ENCODE measurements at places on chromosomes 16 and 17.

DNA sequence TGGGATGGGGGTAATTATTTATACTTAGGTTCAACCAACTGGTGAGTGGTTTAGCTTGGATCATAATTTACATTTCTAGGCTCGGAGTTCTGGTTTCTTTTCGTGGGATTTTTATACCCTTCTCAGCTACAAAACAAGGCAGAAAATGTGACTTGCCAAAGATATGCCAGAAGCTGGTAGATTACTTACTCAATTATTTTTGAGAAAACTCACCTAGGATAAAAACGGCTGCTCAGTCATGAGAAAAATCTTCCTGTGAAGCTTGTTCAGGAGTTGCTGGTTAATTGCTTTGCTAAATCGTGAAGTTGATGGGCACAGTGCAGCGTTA lies 1.1 kb downstream of the NDEL1 start:
- DNase-seq, result no peak

GRCh38 chr17:40888196-40888720 lies 3.2 kb upstream of the KRT20 start:
- no peak for DNase-seq

GRCh38 chr16:74710401-74710800 lies 9.7 kb upstream of the MLKL start:
- no peak for DNase-seq

GRCh38 chr17:38958756-38959155 lies 8.4 kb downstream of the FBXO47 start:
- DNase-seq, result no peak

GRCh38 chr17:9522074-9522473 lies 53.5 kb downstream of the STX8 start:
- no peak for DNase-seq

- DNase-seq, result no peak
These were observed 4.4 kb downstream of the SMARCD2 start for GRCh38 chr17:63837962-63838600.

- DNase-seq, result no peak
These were observed 356.6 kb upstream of the XYLT1 start for GRCh38 chr16:17827313-17827712.

- DNase-seq, result no peak
These were observed 277.1 kb upstream of the SDK2 start for GRCh38 chr17:73921306-73921705.

GRCh38 chr17:55606488-55606815 lies 95.2 kb upstream of the SMIM36 start:
- DNase-seq, result no peak

GRCh38 chr17:14201021-14201987 lies 35.4 kb downstream of the CDRT15 start:
- DNase-seq, result no peak

DNA sequence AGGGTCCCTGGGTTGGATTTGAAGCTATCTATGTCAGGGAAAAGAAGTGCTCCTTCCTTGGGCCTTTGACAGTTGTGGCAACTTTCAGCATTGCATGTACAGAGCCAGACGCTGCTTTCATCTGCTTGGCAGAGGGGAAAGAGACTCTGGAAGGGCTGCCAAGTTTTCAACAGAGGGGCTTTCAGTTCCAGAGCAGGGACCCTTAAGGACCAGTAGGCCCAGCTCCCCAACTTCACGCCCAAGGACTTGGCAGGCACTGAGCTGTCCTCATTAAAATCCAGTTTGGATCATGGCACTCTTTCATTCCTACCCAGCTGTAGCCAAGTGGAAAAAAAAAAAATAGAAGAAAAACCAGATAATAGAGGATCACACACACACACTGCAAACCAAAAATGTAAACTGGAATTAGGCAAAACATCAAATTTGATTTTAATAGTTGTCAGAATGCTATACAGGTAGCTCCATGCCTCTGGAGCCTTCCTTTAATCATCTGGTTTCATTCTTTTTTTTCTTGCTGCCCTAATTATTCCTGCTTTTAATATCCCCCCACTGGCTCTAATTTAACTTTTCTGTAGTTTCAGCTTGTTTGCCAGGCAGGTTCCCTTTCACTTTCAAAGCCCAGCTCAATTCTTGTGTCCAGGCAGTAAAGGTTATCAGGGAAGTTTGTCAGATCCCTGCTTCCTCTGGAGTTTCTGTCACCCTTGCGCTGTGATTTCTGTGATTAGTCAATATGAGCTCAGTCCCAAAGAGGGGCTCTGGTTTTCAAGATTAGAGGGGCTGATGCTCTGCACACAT lies 702.6 kb upstream of the CDH8 start:
- DNase-seq, result no peak

DNA sequence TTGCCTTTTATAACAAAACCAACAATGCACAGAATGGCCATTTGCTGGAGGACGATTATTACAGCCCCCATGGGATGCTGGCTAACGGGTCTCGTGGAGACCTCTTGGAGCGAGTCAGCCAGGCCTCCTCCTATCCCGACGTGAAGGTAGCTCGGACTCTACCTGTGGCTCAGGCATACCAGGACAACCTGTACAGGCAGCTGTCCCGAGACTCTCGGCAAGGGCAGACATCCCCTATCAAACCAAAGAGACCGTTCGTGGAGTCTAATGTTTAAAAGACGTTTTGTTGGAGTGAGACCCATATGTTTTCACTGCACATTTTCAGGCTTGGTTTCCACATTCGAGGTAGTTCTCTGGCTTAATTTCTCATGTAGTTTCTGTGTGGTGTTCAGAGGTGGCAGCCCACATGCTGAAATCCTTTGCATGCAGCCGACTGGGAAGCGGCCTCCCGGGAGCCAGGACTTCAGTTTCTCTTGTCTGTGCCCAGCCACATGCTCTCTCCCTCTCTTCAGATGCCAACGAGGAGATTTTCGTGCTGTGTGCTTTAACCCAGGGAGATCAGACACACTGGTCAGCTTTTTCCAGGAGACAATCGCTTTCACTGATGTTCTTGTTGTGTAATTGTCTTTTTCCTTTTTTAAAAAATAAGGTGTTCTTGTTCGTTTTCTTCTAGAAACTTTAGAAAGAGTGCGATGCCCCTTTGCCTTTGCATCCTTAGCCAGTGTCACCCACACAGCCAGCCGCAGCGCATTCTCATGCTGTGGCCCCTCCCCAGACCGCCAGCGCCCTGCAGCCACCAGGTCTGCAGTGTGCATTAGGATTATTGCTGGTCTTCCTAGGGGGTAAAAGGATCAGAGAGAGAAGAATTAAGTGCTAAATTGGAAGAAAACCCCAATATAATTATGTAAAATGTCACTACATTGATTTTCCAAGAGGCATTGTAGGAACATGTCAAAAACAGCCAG lies 24.1 kb downstream of the CYB561 start:
- no peak for DNase-seq

- DNase-seq, result no peak
These were observed 23.3 kb downstream of the ZFHX3 start for GRCh38 chr16:73024571-73025105.

DNA sequence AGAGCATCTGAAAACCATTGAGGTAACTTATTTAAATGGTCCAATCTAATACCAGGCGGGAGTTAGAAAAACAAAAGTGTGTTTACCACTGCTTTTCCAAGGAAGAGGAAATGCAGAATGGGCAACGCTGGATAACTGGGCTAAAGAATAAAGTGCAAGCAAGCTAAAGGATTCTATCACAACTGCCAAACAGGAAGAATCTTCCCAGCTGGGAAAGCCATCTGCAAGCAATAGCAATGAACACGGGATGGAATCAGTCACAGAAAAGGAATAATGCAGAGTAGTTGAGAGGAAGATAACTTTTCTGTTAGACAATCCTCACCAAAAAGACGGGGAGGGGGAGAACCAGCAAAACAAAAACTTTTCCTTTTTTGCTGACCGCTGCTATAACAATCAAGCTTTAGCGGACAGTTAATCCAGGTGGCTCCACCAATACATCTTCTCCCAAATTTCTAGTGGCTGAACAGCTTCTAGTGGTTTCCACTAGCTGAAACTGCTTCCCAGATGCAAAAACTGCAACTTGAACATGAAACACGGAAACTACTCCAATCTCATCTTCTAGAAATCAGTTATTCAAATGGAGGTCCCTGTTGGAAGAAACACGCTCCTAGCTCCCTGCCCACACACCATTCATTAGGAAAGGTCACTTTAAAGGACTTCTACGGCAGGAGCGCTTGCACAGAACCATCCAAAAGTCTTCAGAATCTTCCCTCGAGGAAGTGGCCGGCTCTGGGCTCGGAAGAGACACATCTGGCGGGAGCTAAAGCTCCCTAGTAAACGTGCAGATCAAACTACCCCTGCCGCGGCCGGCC lies 929 bp downstream of the TMEM11 start:
- DNase-seq, result peak; percentile 10

GRCh38 chr16:4019371-4019791 lies 96.9 kb downstream of the ADCY9 start:
- no peak for DNase-seq

DNA sequence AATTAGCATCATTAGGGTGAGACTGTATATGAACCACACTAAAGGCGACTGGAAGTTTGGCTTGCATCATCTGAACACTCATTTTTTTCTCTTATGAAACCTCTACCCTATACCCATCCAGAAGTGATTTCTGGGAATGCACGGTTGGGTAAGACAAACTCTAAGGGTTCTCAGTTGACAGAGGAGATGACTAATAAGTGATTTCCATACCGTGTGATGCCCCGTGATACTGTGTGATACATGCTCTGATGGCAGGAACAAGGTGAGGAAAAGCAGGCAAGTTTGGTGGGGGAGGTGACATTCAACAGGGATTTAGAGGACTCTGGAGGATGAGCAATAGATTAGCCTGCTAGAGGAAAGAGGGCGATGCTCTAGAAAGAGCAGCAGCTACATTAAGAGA lies 156.4 kb upstream of the CCL2 start:
- no peak for DNase-seq

GRCh38 chr17:57035971-57036481 lies 49.0 kb upstream of the AKAP1 start:
- no peak for DNase-seq

GRCh38 chr17:77749989-77750388 lies 208.5 kb upstream of the TNRC6C start:
- DNase-seq, result no peak

DNA sequence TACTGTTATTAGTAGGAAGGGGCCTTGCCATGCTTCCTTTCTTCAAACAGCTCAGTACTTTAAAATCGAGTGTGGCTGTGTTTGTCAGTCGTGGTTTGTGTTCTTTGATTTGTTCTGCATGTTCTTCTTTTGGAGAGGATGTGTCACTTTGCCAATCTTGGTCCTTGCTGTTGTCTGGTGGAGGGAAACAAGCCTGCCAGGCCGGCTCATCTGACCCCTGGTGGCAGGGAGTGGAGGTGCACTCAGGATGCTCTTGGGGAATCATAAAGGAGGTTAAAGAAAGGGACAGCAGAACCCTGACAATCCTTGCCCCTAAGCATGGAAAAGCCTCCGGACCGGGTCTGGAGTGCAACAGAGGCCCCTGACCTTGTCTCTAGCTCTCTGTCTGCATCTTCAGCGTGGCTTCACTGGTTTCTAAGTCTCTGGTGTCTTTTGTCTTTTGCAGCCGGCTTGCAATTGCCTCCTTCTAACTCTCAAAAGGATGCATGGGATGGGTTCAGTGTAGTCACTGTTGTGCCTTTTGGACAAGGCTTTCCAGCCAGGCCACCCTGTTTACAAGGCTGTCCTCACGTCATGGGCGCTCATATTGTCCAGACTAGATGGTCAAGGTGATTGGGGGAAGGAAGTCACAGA lies 135.8 kb downstream of the WWOX start:
- DNase-seq, result peak; percentile 49

DNA sequence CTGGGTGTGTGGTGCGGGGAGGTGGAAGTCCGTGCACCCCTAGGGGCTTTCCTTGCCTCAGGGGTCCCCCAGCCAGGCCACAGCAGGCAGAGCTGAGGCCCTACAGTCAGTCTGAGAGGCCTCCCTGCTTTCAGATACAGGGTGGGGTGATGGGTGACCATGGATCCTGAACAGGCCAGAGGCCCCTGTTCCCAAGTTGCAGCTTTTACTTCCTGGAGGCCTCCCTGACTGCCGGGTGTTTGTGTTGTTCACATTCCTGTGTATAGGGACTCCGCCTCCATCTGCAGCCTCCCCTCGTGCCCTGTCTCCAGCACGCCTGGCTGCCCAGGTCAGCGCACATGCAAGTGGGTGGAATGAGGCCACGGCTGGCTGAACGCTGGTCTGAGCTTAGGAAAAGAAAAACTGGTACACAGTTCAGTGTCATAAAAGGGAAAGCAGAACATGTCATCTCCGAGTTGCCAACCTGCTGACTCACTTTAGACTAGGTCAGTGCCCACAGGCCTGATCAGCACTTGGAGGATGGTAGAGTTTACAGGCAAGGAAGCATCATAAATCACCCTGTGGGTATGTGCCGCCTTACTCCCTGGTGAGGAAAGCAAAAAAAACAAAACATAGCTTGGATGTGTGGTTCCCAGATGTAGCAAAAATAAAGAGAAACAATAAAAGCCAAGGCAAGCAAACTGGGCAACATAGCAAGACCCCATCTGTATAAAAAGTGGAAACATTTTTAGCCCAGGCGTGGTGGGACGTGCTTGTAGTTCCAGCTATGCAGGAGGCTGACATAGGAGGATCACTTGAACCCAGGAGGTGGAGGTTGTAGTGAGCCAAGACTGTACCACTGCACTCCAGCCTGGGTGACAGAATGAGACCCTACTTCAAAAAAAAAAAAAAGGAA lies 6.2 kb upstream of the SLC7A6 start:
- DNase-seq, result no peak

GRCh38 chr16:88368036-88368435 lies 14.7 kb upstream of the ZNF469 start:
- no peak for DNase-seq

- DNase-seq, result no peak
These were observed 394.9 kb upstream of the TNRC6C start for GRCh38 chr17:77563439-77564102.

DNA sequence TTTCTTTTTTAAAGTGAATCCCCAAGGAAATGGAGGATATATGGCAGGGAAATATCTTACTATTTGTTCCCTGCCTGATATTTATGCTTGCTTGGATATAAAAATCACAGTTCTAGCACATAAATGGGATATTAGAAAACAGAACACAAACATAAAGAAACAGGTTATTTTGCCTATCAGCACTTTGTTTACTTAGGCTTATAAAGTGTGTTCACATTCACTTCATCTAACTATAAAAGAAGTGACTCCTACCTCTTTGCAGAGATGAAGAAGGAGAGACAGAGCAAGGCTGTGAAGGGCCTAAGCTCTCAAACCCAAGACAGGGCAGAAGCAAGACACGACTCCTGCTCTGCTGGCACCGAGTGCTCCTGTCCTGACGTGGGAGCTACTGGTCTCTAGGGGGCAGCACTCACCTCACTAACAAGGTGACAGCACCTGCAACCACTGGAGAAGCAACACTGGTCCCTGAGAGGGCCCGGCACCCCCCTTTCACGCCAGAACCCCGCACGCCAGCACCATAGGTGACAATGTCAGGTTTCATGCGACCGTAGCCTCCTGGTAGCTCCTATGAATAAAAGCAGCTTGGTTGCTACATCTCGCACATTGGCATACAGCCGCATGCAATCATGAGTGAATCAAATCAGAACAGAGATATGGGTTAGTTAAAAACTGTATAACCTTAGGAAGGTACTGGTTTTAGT lies 32.0 kb downstream of the MBTPS1 start:
- DNase-seq, result peak; percentile 72

DNA sequence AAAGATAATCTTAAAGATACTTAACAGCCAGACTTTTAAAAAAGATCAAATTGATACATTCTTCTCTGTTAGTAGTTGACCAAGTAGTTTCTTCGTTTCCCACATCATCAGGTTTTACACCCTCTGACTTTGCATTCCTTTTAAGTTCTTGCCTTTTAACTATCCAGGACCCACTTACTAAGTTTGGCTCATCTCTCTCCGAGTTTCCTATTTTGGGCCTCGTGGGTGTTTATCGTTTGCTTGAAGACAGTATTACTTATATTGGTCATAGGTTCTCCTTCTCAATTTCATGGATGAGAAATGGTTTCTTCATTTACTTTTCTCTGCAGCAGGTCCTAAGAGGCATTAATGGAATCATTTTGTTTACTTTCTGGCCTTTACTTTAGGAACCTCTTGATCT lies 43.2 kb downstream of the RPA1 start:
- no peak for DNase-seq

All from hematopoietic multipotent progenitor cell treated with erythropoietin and hydrocortisone succinate and interleukin-3 and kit ligand, for 15 days (in vitro differentiated cells).